T-helper 2 cell treated with Interferon-gamma antibody and Interleukin-4, amounts not matched to agents 100 ng/mL and 5 ng/mL, for 36 hours (primary cell): ENCODE measurements at places on chromosomes 11 and 22. TPM values are rescaled to one million over a fixed set of nuclear protein-coding genes. Genes with fewer than 3 reads are reported as not detected.

The KIF18A gene
- 27.4 and 28.9 TPM in 2 replicates for total RNA-seq

The TYMP gene
- 45.6 and 48.8 TPM in 2 replicates for total RNA-seq

The MEI1 gene
- 31.8 and 37.0 TPM in 2 replicates for total RNA-seq

The SERPINH1 gene
- total RNA-seq = 11.1 and 12.6 TPM in 2 replicates
